Activated CD4-positive, alpha-beta T cell treated with anti-CD3 and anti-CD28 coated beads, Interleukin-2, amount 50 U/mL, for 24 hours (primary cell): ENCODE measurements at places on chromosomes 5 and 9.

GRCh38 chr9:12414514-12414913 lies 278.7 kb upstream of the TYRP1 start:
- no peak for DNase-seq

GRCh38 chr9:69395718-69396117 lies 70.7 kb downstream of the ENTREP1 start:
- no peak for DNase-seq

- no peak for DNase-seq
These were observed 181.3 kb downstream of the NR2F1-AS1 start for GRCh38 chr5:93399675-93400074.

- DNase-seq, result no peak
These were observed 70.4 kb upstream of the GPBP1 start for GRCh38 chr5:57103317-57103907.

DNA sequence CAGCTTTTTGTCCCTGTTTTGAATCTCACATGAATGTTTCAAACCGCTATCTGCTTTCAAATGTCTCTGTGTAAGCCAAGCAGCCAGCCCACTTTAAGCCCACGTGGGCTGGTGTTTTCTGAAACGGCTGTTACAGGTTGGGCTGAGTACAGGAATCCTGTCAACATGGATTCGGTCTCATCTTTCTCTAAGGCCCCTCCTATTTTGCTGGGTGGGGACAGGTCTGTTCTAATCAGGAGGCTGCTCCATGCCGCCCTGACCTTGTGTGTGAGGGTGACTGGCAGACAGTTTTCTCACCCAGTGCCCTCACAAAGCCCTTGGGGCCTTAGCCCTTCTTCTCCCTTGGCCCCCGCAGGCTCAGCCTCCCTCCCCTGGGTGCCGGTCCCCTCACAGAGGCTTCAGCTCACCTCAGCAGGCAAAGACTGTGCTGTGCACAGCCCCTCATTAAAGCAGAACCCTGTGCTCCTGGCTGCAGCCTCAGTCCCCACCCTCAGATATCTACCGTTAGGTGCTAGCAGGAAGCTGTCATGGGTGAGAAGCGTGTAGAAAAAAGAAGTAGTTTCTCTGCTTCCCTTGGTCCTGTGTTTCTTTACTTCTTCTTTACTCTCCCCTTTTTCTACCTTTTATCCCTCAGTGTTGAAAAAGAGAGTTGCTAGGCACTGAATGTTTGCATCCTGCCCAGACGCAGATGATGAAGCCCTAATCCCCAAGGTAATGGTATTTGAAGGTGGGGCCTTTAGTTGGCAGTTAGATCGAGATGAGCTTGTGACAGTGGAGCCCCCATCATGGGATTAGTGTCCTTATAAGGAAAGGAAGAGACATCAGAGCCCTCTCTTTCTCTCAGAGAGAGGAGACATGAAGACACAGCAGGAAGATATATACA lies 205.7 kb downstream of the ADAMTS12 start:
- no peak for DNase-seq

- no peak for DNase-seq
These were observed 7.4 kb upstream of the MOB3B start for GRCh38 chr9:27537027-27537435.

DNA sequence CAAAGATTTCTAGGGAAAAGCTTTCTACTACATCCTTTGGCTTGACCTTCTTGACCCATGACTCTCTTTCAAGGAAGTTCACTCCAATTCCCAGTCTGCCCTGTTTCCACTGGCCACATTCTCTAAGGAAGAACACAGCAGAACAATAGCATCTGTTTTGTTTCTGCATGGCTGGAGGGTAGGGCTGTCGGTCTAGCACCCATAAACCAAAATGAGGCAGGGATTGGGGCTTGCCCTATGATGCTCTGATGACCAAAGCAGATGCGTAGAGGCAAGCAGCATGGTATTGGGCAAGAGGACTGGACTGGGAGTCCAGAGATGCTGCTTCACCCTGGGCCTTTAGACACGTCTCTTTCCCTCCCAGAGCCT lies 24.1 kb downstream of the GOLGA2 start:
- DNase-seq, result no peak

DNA sequence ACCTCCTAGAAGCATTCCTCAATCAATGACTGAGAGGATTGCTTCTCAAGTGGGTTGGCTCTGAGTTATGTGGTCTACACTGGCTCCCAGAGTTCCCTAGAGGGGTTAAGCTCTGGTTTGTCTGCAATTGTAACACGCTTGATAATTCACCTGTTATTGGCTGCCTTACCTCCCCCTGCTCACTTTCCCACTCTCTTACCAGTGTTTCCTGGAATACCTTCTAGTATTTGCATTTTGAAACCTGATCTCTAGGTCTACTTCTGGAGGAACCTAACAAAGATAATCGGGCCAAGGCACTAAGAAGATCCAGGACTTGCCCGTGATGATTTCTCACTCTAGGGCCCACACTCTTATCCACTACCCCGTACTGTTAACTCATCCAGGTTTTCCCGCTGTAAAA lies 110.1 kb upstream of the MAP3K1 start:
- DNase-seq, result no peak

DNA sequence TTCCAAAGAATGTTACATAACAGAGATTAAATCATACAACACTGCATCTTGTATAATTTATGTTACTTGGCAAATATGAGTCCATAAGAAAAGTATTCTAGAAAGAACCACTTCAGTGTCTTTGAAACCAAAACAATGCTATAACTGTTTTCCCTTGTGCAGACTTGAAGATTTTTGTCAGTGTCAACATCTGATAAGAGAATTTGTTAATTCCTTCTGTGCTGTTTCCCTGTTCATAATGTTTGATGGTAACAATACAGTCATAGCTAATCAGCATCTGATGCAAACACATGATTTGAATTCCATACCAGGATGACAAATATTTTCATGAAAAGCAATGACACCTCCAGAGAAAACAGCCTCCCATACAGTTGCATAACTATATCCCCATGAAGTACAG lies 306.8 kb downstream of the SEMA5A start:
- no peak for DNase-seq

DNA sequence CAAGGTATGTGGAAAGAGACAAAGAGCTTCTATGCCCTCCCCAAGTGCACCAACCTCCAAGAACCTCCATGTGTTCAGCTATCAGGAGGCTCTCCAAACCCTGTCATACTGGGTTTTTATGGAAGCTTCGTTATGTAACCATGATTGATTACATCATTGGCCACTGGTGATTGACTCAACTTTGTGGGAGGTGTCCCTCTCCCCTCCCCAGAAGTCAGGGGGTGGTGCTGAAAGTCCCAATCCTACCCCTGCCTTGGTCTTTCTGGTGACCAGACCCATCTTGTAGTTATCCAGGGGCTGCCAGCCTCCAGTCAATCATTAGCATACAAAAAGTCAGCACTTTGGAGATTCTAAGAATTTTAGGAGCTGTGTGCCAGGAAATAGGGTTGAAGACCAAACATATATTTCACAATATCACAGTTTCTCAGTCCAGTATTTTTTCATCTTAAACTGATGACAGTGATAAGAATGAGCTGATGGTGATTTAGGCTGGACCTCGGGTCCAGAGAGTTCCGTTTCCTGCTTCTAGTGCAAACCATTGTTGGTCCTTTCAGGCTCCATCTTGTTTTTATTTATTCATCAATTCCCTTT lies 27.3 kb upstream of the FANCC start:
- DNase-seq, result no peak

DNA sequence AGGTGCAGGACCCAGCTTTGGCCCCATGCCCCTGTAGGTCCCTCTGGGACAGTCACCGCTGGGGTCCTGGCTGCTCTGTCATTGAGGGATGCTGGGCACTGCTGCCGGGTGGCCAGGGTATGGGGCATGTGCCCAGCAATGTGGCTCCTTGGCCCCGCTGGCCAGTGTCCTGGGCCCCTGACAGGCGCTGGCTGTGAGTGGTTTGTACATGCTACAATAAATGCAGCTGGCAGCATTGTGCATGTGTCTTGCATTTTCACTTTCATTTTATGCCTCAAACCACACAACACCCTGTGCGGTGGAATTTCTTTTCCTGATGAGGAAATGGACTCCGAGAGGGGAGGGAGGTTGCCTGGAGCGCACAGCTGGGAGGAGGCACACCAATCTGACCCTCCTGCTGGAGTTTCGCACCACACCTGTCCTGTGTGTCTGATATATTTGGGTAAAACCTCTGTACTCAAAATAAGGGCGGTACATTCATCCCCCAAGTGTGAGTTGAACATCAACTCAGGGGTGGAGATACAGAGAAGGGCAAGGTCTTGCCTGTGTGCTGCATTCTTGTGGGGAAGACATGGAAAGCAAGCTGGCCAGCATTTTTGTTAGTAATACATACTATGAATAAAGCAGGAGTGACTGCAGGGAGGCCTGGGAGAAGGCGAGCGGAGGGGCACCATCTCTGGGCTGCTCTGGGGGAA lies 11.7 kb downstream of the TSPAN17 start:
- DNase-seq, result no peak

DNA sequence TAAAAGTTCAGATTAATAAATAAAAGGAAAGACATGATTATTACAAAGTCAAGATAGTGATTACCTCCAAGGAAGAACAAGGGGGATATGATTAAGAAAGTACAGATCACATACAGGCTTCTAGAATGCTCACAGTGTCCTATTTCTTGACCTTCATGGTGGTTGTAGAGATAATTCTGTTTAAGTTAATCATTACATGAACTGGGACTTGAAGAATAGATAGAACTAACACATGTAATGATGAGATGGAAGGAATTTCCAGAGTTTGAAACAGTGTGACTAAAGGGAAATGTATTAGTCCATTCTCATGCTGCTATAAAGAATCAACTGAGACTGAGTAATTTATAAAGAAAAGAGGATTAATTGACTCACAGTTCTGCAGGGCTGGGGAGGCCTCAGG lies 72.7 kb downstream of the LURAP1L start:
- DNase-seq, result no peak

GRCh38 chr9:2321523-2322148 lies 300.0 kb upstream of the VLDLR start:
- no peak for DNase-seq

DNA sequence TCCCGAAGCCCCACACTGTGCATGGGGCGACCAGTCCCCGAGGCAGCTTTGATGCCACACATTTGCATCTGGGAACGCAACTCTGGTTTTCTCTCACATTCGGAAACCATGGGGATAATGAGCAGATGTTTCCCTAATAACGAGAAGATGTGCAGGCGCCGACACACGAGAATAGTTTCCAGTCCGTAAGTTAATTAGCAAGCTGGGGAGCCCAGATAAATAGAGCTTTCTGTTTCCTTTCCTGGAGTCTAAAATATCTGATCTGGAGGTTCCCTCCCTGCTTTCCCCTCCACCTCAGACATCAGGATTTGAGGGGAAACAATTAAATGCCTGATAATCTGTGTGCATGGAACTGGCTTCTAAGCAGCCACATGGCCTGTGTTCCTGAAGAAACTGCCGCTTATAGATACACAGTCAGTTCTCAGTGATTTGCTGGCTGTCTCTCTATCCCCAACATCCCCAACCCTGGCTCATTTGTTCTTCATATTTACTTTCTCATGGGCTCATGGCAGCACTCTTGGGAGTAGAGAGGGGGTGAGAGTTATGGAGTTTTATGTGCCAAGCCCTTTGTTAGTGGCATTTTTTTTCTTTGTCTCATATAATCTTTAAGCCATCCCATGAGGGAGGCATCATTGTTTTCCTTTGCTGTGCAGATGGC lies 62.8 kb downstream of the PDZD2 start:
- no peak for DNase-seq

DNA sequence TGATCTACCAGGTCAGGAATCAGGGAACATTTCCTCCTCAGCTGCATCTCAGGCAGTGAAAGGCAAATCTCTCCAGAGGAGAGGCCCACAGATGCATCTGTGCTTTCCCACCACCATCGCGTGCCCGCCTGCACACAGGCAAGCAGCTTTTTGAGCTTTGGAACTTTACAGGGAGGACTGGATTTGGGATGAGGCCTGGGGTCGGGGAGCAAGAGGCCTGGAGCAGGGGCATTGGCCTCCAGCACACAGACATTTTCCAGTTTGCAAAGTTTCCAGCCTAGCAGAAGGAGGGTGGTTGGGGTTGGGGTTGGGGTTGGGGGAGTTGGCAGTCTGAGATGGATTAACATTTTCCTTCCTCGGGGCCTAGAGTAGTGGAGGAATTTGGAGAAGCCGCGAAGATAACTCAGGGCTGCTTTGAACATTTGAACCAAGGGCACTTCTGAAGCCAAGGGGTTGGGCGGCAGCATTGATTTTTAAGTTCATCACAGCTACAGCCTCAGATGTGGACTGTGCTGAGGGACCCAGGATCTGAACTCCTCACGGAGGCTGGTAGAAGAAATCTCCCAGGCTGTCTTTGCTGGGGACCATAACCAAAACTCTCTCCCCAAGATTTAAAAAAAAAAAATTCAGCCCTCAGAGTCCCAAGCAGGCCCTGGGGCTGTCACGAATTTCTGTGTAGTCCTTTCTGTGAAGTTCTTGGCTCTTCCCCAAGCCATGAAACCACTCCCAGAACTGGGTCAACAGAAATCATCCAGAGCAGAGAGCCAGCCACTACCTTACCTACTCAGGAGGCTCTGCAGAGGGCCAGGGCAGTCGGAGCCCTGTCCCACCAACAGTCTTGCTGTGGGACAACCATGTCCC lies 25.6 kb downstream of the C5orf15 start:
- no peak for DNase-seq

- DNase-seq, result no peak
These were observed 1.6 kb downstream of the ACSL6 start for GRCh38 chr5:132009706-132010405.

- no peak for DNase-seq
These were observed 125.8 kb downstream of the PDE4D start for GRCh38 chr5:59767681-59768151.

- DNase-seq, result no peak
These were observed 59.2 kb downstream of the TNC start for GRCh38 chr9:115058684-115059315.

GRCh38 chr5:127942246-127943060 lies 141.1 kb upstream of the SLC12A2 start:
- no peak for DNase-seq

DNA sequence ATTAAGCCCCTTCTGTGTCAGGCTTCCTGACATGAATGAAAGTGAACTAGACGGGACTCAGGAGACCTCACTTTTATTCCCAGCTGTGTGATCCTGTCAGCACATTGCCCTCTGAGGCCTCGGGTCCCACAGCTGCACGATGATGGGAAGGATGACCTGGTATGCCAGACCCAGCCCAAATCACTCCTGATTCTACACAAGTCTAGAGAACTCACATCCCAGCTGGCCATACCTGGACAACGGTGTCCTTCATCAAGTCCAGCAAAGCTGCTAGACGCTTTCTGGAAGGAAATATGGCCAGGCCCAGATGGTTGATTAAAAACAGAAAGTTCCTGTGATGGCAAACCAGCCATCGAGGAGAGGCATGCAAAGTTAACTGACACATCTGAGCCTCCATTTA lies 118.0 kb upstream of the FSTL4 start:
- DNase-seq, result no peak

- no peak for DNase-seq
These were observed 206.8 kb downstream of the SAXO1 start for GRCh38 chr9:18826248-18826647.

GRCh38 chr5:953535-954449 lies 54.8 kb upstream of the NKD2 start:
- DNase-seq, result no peak

DNA sequence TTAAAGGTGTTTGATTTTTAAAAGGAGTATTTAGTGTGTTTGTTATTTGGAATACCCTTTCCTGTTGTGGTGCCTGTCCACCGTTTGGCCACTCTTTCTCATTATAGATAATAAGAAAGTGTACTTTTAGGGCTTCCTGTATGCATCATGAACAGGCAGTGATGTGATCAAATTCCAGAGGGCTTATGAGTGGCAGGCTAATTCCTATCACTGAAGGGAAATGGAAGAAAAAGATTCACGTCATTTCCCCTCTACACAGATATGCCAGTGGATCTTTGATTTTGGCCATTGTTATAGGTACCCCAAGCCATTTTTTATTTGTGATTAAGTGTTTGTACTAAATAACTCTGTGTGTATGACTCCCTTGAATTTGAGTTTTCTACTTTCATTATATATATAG lies 37.1 kb downstream of the RPS6 start:
- no peak for DNase-seq
